Aorta (tissue), 5 donors: ENCODE measurements at places on chromosomes 2 and 18. TPM values are rescaled to one million over a fixed set of nuclear protein-coding genes. Genes with fewer than 3 reads are reported as not detected.

FKBP1B gene
- polyA plus RNA-seq, result 18.7 TPM

BZW1 gene
- 73.1 TPM for polyA plus RNA-seq

NOTO gene
- not detected for polyA plus RNA-seq

PLEK gene
- polyA plus RNA-seq, result 12.3 TPM

ALPP gene
- not detected for polyA plus RNA-seq

DSEL gene
- 6.9 TPM for polyA plus RNA-seq

G6PC2 gene
- not detected for polyA plus RNA-seq

TNFAIP6 gene
- polyA plus RNA-seq, result 0.75 TPM

CHRND gene
- polyA plus RNA-seq, result not detected

BCL2 gene
- 4.3 TPM for polyA plus RNA-seq

C2orf15 gene
- polyA plus RNA-seq, result 0.75 TPM

FLACC1 gene
- 2.5 TPM for polyA plus RNA-seq

GALNT1 gene
- 18.1 TPM for polyA plus RNA-seq

SCN2A gene
- polyA plus RNA-seq, result not detected

ATP8B1 gene
- polyA plus RNA-seq, result 11.6 TPM

CXCR4 gene
- polyA plus RNA-seq, result 9.8 TPM

EPB41L5 gene
- polyA plus RNA-seq, result 4.3 TPM

CROCC2 gene
- not detected for polyA plus RNA-seq

CNNM3 gene
- polyA plus RNA-seq, result 2.9 TPM

TUBB8B gene
- not detected for polyA plus RNA-seq

HOXD9 gene
- 0.08 TPM for polyA plus RNA-seq

SLC9A4 gene
- not detected for polyA plus RNA-seq

FAP gene
- 23.5 TPM for polyA plus RNA-seq

FAM117B gene
- polyA plus RNA-seq, result 2.5 TPM

CNRIP1 gene
- 24.8 TPM for polyA plus RNA-seq

GCC2 gene
- polyA plus RNA-seq, result 13.6 TPM

AKAIN1 gene
- not detected for polyA plus RNA-seq

LIMS3 gene
- polyA plus RNA-seq, result 4.7 TPM

SCYGR4 gene
- not detected for polyA plus RNA-seq

TYW5 gene
- 4.7 TPM for polyA plus RNA-seq

SKA1 gene
- not detected for polyA plus RNA-seq

LOXHD1 gene
- not detected for polyA plus RNA-seq

TNS1 gene
- 303 TPM for polyA plus RNA-seq

TTR gene
- not detected for polyA plus RNA-seq

PIK3C3 gene
- polyA plus RNA-seq, result 20.0 TPM

POTEJ gene
- not detected for polyA plus RNA-seq

RNF152 gene
- 5.3 TPM for polyA plus RNA-seq

TUBA3E gene
- not detected for polyA plus RNA-seq

EML4 gene
- polyA plus RNA-seq, result 9.6 TPM

POTEE gene
- not detected for polyA plus RNA-seq

NLRC4 gene
- 0.26 TPM for polyA plus RNA-seq

ACTR3 gene
- polyA plus RNA-seq, result 66.3 TPM

DSG4 gene
- polyA plus RNA-seq, result not detected

HOXD11 gene
- not detected for polyA plus RNA-seq

ADAM17 gene
- polyA plus RNA-seq, result 10.9 TPM

CXCR1 gene
- polyA plus RNA-seq, result 0.63 TPM

GALNT3 gene
- polyA plus RNA-seq, result 3.4 TPM

MAP2 gene
- polyA plus RNA-seq, result 21.0 TPM

ACTG2 gene
- polyA plus RNA-seq, result 119 TPM

FSIP2 gene
- not detected for polyA plus RNA-seq

GYPC gene
- 118 TPM for polyA plus RNA-seq

TUBA4A gene
- polyA plus RNA-seq, result 20.3 TPM

RGPD5 gene
- 24.9 TPM for polyA plus RNA-seq

TDRD15 gene
- not detected for polyA plus RNA-seq

CYP26B1 gene
- 2.0 TPM for polyA plus RNA-seq

IL36RN gene
- not detected for polyA plus RNA-seq

NMS gene
- polyA plus RNA-seq, result not detected
